ENCODE measurements at places on chromosomes 5 and 9. TPM values are rescaled to one million over a fixed set of nuclear protein-coding genes. Genes with fewer than 3 reads are reported as not detected.

GRCh38 chr9:78196258-78196657 lies 39.6 kb upstream of the CEP78 start:
- no peak for DNase-seq

DNA sequence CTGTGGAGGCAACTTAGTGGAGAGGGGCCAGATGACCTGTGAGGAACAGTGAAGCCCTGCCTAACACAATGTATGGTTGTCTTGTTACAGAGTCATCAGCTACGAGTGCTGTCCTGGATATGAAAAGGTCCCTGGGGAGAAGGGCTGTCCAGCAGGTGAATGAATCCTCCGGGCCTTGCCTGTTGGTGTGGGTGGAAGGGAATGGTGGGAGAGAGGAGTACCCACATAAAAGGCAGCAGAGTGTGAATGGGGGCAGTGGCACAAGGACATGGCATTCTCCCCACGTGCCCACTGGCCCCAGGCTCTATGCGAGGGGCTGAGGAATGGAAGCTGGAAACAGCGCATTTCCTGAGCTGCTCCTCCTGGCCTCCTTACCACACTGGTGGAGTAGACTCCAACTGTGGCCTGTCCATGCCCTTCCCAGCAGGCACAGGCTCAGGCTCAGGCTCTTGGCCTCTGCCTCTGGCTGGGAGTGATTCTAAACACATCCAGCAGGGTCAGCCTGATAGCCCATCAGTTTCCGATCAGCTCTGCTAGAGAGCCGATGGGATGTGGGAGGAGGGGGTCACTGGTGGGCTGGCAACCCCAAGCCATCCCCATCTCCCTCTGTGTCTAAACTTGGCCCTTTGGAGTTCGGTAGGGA lies 15.3 kb downstream of the TGFBI start:
- no peak for DNase-seq

- no peak for DNase-seq
Measured at GRCh38 chr5:67809589-67809988, 406.0 kb upstream of the PIK3R1 start.

DNA sequence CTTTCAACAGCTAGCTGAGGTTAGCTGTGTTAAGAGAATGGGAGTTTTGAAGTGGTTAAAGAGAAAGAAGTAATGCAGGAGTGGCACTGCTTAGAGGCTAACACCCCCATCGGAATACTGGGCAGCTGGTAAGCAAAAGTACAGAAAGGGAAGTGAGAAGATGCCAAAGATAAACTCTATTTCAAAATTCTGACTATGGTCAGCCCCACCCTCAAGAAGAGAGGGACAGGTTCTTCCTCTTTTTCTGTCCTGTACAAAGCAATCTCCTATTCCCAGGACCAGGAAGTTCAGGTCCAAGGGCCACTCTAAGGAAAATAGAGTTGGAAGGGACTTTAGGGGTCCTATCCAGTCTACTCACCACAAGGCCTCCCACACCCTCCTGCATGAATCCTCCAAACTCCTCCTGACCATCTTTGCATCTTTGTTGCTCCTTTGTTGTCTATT lies 45.9 kb upstream of the JAK2 start:
- no peak for DNase-seq

- no peak for DNase-seq
Measured at GRCh38 chr5:138978581-138978980, 103.4 kb upstream of the LRRTM2 start.

- DNase-seq, result peak; percentile 75
Measured at GRCh38 chr5:35857606-35858205, 1.0 kb downstream of the IL7R start.

DNA sequence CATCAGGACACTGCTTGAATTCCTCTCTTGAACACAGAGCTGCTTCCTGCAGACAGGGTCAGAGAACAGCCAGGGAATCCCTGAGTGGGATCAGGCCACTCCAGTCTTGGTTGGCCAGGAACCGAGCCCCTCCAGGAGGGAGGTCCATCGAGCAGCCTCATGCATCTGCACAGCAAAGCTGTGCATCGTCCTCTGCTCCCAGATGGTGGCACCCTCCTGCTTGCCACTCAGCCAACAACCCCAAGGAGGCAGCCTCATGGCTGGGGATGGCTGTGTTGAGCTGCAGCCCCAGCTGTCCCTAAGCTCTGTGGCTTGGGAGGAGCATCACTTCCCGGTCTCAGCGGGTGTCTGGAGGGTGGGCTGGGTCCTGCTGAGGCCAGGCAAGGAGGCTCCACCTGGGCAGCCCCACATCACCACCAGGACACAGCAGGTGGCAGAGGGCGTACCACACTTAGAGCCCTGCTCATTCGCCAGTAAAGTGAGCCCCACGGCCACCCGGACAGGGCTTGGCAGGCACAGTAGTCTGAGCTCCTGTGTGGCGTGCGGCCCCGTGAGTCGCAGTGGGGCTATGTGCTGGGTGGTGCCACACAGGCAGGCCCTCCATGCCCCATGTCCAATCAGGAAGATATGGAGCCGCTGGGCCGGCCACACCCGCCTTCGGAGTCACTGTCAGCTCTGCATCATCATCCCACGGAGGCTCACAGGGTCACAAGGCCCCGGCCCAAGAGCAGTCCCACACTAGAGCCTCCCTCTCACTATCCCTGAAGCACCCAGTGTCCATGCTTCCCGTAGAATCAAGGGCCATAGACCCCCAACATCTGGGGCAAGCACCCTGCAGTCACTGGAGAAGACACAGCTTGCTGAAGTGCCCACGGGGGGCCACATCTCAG lies 11.9 kb downstream of the LPCAT1 start:
- peak; percentile 19 for DNase-seq

- DNase-seq, result no peak
Measured at GRCh38 chr9:126521551-126521950, 92.2 kb upstream of the LMX1B start.

- DNase-seq, result no peak
Measured at GRCh38 chr9:135370411-135371375, 108.9 kb upstream of the PPP1R26 start.

GRCh38 chr5:76674330-76675066 lies 41.4 kb upstream of the F2R start:
- DNase-seq, result no peak

- DNase-seq, result no peak
Measured at GRCh38 chr5:135599421-135600151, 20.8 kb upstream of the CXCL14 start.

- DNase-seq, result no peak
Measured at GRCh38 chr5:75666801-75667200, 50.4 kb downstream of the POC5 start.

DNA sequence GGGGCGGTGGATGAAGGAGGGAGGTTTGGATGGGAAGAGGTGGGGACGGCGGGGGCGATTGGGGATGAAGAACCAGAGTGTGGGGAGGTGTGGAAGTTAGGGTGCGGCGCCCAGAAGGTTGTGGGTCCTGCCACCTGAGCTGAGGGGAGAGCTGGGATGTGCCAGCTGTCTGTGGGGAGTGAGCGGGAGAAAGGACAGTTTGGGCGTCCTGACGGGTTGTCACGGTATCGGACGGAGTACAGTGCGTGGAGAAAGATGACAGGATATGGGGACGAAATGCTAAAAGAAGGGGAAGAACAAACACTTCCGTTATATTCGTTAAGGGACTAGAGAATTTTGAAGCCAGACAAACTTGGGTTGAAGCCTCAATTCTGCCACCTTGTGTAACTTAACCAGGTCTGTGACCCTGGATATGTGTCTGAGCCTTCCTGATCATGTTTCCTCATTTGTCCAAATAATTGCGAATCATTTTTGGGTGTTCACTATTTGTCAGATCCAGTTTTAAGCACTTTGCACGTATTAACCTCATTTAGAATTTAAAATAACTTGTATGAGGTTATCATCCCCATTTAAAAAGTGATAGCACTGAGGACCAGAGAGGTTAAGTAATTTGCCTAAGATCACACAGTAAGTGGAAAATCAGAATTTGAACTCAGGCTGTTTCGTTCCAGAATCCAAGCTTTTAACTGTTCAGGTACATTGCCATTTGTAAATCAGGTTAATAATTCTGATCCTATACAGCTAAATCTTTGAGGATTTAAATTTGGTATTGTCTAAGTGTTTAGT lies 689 bp downstream of the CNTRL start:
- DNase-seq, result no peak

DNA sequence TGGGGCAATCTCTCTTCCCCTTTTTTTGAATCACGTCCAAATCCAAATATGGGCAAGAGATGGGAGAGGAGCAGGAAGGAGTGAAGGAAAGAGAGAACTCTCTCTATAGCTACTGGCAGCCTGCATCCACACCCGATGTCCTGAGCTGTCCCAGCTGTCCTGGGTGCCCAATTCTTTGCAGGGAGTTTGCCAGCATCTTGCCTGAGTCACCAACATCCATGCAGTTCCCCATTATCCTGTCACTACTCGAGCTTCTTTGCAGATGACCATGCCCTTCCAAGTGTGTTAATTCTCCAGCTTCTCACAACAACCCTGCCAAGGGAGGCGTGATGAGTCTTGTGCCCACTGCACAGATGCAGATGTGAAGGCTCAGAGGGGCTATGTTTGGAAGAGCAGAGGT lies 127.1 kb downstream of the NSG2 start:
- DNase-seq, result no peak

- DNase-seq, result no peak
Measured at GRCh38 chr5:61289669-61290306, 42.3 kb upstream of the ZSWIM6 start.

- no peak for DNase-seq
Measured at GRCh38 chr5:83097689-83098231, 20.4 kb downstream of the XRCC4 start.

GRCh38 chr9:135301271-135302263 lies 178.0 kb upstream of the PPP1R26 start:
- no peak for DNase-seq

GRCh38 chr5:134512661-134512999 lies 12.8 kb upstream of the JADE2 start:
- DNase-seq, result no peak

DNA sequence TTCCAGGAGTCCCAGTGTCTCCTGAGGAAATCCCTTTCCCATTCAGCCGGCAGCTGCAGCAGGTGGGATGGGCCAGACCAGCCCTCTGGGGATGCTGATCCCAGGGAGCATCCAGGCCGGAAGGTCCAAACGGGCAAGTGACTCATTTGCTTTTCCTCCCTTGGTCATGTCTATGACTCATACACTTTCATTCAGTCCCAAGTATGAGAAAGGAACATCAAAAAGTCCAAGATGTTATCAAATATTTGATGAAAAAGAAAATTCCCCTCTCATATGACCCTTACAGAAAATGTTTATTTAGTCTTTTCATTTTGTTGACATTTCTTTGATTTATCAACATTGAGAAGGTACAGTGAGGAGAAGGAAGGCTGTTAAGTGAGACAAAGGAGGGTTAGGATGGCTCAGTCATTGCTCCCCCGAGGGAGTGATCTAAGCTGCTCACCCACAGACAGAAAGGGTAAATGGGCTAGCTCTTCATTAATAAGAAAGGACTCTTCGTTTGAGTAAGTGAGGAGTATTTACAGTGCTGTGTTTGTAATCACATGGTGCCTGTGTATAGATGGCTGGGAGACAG lies 117.6 kb upstream of the ANKRD55 start:
- peak; percentile 98 for DNase-seq

DNA sequence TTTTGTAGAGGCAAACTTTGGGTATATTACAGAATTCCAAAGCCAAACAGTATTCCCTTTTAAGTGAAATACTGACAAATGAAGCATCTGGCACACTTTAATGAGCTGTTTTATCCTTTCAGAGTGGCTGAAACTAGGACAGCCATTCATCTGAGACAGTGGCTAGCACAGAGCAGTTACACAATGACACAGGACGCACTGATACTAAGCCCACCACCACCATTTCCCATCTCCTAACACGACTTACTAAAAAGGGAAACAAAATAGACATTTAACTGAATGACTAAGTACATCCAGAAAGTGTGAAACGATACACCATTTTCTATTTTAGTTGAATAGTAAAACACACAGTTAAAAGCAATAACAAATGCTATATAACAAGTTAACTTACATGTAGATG lies 120.4 kb upstream of the RETREG1 start:
- no peak for DNase-seq

GRCh38 chr9:125747765-125748445 lies 732 bp downstream of the PBX3 start:
- peak; percentile 28 for DNase-seq

GRCh38 chr5:81292130-81292529 lies 9.3 kb upstream of the ZCCHC9 start:
- no peak for DNase-seq

NINJ1 gene
- total RNA-seq, result 51.0 TPM

PHF24 gene
- total RNA-seq, result not detected

DUSP1 gene
- 594 TPM for total RNA-seq

PAPPA gene
- total RNA-seq, result 7.0 TPM

Data from MCF 10A (cell line).